ENCODE measurements at places on chromosomes 11 and 22. TPM values are rescaled to one million over a fixed set of nuclear protein-coding genes. Genes with fewer than 3 reads are reported as not detected.
A peak's percentile ranks its signal among the peaks of the same experiment; 100 is the strongest.

Gene MFNG
- 6.0 TPM for polyA plus RNA-seq

GRCh38 chr11:72300268-72300667 lies 56.3 kb upstream of the PHOX2A start:
- no peak for DNase-seq

GRCh38 chr22:17917490-17917983 lies 106.8 kb downstream of the MICAL3 start:
- DNase-seq, result no peak

DNA sequence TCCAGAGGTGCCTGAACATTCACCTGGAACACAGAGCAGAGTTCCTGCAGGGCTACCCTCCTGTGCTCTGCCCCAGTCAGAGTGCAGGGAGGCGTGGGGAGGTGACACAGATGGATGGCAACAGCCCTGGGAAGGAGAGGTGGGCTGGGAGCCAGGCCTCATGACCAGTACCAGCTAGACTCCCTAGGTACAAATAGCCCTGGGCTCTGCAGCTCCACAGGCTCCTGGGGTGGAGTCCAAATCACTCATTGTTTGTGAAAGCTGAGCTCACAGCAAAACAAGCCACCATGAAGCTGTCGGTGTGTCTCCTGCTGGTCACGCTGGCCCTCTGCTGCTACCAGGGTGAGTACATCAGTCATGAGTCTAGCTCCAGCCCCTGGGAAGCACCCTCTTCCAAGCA lies at the start of gene SCGB1D2:
Gene SCGB1D2, plus strand, starts transcription at position 219 of the 400 bp plus-strand sequence. Its CDS starts 69 bp downstream, at position 288.
- DNase-seq, result peak; percentile 46

GRCh38 chr11:64522843-64523380 lies 68.1 kb upstream of the SLC22A12 start:
- DNase-seq, result no peak

Gene C11orf97
- not detected for polyA plus RNA-seq

DNA sequence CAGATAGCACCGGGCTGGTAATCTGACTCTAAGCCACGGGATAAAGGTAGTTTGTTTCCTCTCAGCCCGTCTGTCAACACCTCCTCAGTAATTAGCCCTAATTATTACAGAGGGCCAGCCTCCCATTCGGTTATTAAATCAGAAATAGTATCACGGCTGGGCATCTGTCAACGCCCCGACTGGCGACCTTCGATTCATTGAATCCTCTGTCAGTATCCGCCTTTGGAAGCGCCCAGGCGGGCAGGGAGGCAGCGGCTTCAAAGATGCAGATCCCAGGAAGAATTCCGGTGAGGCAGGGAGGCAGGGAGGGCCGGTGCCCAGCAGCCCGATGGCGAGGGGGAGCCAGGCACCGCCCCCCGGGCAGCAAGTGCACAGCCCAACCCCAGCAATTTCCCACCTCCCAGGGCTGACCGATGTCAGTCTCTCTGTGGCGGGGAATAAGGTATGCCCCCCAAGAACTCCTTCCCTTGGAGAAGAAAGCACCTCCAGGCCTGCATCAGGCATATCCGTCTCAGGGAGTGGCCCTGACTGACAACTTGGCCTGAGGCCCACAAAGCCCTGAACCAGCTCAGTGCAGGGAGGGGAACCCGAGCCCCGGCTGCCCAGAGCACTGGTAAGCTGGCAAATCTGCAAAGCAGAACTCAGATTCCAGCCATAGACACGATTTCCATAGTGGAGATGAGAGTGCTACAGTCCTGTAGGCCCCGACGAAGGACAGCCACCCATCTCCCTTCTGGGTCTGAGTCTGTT lies 11.4 kb downstream of the GNB1L start:
- no peak for DNase-seq

Gene OR52N1
- polyA plus RNA-seq, result not detected

- peak; percentile 29 for DNase-seq
Measured at GRCh38 chr11:117230286-117230961, 1.4 kb downstream of the PCSK7 start.

GRCh38 chr11:1733716-1734640 lies 16.4 kb downstream of the IFITM10 start:
- peak; percentile 24 for DNase-seq

Gene TP53I11
- 7.3 TPM for polyA plus RNA-seq

Gene ARFGAP2
- 87.5 TPM for polyA plus RNA-seq

All from mammary epithelial cell (primary cell).